Panc1 (cell line): ENCODE measurements at places on chromosomes 4 and X. TPM values are rescaled to one million over a fixed set of nuclear protein-coding genes. Genes with fewer than 3 reads are reported as not detected.

The EFNB1 gene
- 12.9 TPM for total RNA-seq

DNA sequence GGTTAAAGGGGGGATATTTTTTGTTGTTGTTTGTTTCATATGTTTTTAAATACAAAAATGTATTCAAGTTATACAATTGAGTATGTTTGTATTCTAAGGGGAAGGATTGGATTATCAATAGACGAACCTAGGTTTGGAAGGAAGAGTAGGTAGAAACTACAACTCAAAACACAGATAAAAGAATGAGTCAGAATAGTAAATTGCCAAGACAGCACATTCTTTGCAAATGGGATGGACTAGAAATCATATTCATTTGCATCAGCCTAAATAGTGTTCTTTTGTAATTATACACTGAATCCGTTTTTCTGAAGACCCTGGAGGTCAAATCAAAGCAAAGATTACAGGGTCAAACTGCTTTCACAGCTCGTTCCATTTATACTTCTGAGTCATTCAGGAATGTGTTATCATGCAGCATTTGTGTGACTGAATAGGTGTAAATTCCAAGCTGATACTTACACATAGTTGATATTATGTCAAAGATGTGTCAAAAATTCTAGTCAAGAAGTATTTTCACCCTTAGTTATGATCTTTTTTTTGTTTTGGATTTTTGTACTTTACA, 273.3 kb upstream of the FAT4 start:
- DNase-seq, result no peak

The NPY5R gene
- total RNA-seq, result not detected

The GASK1B gene
- total RNA-seq, result 1.1 TPM

GRCh38 chr4:6104541-6105130, 86.4 kb upstream of the C4orf50 start:
- DNase-seq, result no peak

The NEXMIF gene
- not detected for total RNA-seq

The PDZD4 gene
- total RNA-seq, result 37.2 TPM

The SUPT20HL1 gene
- total RNA-seq, result not detected

The CTAG1B gene
- total RNA-seq, result not detected

DNA sequence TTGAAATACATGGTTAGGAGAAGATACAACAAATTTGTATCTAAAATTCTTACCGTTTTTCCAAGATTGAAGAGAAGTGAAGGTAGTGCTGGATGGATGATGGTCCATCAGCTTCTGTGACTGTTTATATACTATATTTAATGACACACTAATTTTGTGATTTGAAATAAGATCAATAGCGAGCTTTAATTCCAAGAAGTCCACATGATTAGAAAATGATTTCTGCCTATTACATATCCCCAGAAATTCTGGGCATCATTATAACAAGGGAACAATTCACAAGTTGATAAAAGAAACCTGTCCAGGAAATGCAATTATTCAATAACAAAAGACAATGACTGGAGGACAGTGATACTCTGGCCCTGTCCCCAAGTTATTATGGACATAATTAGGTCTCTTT, at the start of gene CSN2:
TSS of gene CSN2 (minus strand) at position 101 of the 400 bp plus-strand sequence. CDS start 4,733 bp downstream, outside the sequence.
- no peak for DNase-seq

DNA sequence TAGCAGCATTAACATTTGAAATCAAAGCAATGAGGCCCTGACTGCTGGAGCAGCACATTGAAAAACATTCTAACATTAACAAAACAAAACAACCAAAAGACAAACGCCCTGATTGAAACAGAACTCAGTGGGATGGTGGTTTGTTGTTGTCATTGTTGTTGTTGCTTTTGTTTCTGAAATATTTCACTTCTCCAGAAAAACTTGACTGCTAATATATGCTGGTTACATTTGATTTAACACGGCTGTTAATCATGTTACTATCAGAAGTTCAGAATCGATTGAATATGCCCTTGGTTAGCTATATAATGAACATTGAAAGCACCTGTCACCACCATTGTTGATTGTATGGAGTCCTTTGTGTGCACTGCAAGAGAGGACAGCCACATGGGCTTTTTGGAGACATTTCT, 790.4 kb upstream of the GALNTL6 start:
- DNase-seq, result no peak

DNA sequence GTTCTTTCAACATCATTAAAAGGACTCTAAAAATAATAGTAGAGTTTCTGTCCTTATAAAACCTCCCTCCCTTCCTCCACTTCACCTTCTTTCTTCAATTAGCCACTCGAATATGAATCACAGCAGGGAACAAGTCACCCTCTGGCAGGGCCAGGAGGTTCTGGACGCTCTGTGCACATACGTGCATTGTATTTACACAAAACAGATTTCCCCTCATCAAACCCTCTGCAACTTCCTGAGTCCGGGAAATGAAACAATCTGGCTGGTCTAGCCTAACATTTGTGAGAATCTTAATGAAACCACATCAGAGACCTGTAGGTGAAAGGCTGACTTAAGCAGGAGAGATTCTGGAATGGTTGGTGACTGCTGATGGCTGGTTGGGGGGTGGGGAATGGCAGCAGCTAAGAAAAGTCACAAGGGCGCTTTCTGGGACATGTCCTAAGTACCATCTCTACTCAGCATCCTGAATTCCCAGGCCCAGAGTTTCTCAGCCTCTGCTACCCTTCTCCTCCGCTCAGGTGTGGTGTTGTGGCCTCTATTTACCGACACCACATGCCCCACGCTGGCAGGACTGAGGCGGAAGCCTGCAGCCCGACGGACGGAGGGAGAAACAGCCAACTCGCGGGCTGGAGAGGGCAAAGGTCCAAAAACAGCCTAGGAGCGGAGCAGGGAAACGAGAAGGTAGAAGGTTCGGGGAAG, 1.0 kb downstream of the ZDHHC9 start:
- no peak for DNase-seq

DNA sequence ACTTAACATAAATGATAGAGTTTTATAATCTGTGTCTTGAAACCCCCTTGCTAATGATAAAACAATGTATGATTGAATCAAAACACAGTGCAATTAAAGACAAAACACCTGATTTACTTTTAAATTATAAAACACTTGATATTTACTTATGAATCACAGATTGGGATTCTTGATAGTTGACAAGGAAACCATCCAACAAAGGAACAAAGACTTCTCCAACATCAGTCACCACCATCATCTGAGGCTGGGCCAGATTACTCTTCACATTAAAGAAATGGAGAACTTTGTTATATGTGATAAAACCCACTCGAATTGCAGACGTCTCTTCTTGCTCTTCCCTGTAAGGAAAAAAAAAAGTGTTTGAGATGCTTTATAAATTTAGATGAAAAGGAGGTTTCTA, 67.4 kb downstream of the METTL14 start:
- no peak for DNase-seq

GRCh38 chrX:45681891-45682290, 481.2 kb upstream of the DIPK2B start:
- no peak for DNase-seq

The MAGEB2 gene
- 0.10 TPM for total RNA-seq

DNA sequence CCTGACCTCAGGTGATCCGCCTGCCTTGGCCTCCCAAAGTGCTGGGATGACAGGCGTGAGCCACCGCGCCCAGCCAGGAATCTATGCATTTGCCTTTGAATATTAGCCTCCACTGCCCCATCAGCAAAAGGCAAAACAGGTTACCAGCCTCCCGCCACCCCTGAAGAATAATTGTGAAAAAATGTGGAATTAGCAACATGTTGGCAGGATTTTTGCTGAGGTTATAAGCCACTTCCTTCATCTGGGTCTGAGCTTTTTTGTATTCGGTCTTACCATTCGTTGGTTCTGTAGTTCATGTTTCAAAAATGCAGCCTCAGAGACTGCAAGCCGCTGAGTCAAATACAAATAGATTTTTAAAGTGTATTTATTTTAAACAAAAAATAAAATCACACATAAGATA, 44.2 kb upstream of the SHOX start:
- DNase-seq, result no peak

The CT45A10 gene
- total RNA-seq, result not detected

- DNase-seq, result no peak
These were observed 41.0 kb upstream of the SCD5 start for GRCh38 chr4:82839624-82840023.

GRCh38 chr4:41776466-41776865, 27.9 kb upstream of the PHOX2B start:
- DNase-seq, result no peak

The HPSE gene
- total RNA-seq, result 2.6 TPM

DNA sequence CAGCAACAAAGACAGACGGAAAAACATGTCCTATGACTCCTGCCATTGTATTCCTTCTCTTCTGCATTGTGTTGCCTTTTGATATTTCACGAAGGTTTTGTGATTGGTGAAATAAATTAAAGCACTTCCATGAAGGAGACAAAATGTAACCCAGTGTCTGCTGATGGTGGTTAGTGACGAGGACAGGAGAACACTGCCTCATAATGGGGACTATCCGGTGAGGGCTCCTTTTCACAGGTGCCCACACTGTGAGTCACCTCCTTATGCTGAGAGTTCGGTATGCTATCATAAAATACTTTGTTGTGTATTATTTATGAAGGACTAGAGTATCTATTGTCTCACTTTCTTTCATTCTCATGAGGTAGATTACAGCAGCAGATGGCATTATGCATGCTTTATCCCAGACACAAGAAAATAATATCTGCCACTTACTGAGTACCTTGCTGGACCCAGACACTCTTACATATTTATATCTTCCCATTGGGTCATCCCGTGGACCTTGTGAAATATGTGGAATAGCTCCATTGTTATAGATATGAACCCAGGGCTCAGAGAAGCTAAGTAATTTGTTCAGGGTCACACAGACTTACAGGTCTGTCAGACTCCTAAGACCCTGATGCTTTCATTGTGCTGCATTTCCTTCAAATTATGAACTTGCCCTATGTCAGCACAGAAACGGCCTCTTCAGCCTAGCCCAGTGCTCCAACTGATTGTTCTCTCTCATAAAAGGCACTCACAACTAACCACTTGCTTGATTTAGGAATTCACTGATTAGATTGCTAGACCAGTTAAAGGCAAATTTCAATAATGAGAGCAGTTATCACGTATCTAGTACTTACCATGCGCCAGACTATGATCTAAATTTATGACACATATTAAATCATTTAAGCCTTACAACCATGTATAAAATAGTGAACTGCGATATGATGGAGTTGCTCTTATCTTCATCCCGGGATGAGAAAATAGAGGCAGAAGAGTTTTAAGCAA, 31.2 kb downstream of the PLS3 start:
- DNase-seq, result no peak

The STARD8 gene
- total RNA-seq, result 4.6 TPM

DNA sequence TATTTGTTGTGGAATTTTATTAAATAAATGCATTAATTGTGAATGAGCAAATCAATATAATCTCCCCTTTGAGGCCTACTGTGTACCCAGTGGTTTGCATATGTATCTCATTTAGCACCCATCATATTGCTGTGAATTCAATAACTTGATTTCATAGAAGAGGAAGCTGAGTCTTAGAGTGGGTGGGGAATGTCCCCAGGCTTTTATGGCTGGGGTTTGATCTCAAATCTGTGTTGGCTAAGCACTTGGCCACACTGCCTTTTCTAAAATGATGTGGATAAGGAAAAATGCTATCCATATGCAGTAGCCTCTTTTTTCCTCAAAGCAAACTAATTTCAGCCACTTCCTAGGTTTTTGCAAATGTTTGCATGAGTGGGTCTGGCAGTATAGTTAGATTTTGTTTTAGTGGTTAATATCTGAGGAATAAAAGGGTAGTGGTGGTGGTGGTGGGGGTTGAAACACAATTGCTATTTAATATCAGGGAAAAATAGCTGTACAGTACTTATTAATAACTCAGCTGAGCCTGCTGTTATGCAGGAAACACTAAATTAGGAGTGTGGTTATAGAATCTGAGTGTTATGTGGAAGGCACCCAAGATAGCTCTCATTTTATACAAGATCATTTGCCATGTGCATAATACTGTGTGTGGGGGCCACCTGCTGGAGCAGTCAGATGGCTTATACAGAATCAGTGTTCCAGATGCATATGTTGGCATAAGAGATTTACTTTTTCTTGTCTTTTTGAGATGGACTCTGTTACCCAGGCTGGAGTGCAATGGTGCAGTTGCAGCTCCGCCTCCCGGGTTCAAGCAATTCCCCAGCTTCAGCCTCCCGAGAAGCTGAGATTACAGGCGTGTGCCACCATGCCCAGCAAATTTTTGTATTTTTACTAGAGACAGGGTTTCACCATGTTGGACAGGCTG, 108.0 kb downstream of the TMEM131L start:
- peak; percentile 25 for DNase-seq

The COL4A6 gene
- 0.28 TPM for total RNA-seq

The KLB gene
- not detected for total RNA-seq

DNA sequence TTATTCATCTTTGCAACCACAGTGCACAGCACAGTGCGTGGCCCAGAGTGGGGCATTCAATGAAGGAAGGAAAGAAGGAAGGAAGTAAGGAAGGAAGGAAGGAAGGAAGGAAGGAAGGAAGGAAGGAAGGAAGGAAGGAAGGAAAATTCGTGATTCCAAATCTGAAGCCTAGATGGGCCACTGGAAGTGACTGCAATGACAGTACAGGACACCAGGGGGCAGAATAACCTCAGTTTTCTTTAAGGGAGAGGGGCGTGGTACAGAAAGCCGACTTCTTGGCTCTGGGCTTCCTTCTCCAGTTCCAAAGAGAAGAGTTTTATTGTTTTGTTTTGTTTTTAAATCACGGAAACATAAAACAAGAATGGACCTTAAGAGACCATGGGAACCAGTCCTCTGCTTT, 47.8 kb downstream of the APLN start:
- DNase-seq, result peak; percentile 41

The TMA16 gene
- total RNA-seq, result 26.9 TPM
